ENCODE measurements at places on chromosomes 16 and 17. TPM values are rescaled to one million over a fixed set of nuclear protein-coding genes. Genes with fewer than 3 reads are reported as not detected.

SDR42E2 gene
- polyA plus RNA-seq: 0.21 TPM

FZD2 gene
- polyA plus RNA-seq: 22.5 TPM

USP43 gene
- 4.0 TPM for polyA plus RNA-seq

KRTAP9-4 gene
- polyA plus RNA-seq: not detected

HBM gene
- polyA plus RNA-seq: 3.6 TPM

VAT1L gene
- 5.2 TPM for polyA plus RNA-seq

DNA sequence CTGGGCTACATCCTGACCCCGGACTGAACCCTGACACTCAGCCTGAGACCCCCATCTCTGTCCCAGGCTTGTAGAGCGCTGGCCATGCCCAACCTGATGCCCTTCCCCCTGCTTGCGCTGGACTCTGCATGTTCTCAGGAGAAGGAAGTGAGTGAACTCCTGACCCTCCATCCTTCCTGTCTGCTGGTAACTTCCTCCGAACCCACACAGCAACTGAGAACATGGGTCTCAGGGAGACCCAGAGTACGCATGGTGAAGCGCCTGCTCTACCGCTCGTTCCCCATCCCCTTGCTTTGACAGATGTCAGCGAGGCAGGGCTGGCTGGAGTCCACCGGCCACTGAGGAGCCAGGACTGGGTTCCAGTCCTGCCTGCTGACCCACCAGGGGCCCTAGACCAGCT lies 6.1 kb downstream of the CAMKK1 start:
- no peak for DNase-seq

DNA sequence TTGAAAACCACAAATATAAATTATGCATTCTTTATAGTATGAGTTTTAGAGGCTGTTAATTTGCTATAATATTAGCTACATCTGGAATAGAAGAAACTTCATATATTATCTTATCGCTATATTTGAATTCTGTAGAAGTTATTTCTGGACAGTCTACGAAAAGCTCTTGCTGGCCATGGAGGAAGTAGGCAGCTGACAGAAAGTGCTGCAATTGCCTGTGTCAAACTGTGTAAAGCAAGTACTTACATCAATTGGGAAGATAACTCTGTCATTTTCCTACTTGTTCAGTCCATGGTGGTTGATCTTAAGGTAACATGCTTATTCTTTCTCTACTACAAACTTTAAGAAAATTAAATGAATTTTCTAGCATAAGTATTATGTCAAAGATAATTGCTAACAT lies 96.8 kb downstream of the OMG start:
- no peak for DNase-seq

DNA sequence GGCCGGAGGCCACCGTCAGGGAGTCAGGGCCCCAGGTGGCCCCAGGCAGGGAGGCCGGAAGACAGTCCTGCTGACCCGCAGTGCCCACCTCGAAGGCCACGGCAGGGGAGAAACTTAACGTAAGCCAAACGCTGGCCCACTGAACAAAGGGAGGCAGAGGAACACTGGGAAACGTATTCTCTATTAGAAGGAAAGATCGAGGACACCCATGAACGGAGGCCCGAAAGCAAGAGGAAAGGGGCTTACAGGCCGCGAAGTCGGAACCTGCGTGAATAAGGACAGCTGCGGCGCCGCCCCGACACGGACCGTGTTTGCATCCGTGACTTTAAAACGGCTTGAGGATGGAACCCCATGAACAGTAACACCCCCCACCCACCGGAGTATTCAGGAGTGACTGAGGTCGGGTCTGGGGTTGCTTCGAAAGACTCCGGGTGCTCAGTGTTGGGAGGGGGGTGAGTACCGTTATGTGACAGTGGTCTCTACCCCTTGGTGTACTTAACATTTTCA lies 102.4 kb upstream of the METRNL start:
- peak; percentile 61 for DNase-seq

- no peak for DNase-seq
Observed at GRCh38 chr16:76988526-76988925, 202.5 kb upstream of the MON1B start.

DNA sequence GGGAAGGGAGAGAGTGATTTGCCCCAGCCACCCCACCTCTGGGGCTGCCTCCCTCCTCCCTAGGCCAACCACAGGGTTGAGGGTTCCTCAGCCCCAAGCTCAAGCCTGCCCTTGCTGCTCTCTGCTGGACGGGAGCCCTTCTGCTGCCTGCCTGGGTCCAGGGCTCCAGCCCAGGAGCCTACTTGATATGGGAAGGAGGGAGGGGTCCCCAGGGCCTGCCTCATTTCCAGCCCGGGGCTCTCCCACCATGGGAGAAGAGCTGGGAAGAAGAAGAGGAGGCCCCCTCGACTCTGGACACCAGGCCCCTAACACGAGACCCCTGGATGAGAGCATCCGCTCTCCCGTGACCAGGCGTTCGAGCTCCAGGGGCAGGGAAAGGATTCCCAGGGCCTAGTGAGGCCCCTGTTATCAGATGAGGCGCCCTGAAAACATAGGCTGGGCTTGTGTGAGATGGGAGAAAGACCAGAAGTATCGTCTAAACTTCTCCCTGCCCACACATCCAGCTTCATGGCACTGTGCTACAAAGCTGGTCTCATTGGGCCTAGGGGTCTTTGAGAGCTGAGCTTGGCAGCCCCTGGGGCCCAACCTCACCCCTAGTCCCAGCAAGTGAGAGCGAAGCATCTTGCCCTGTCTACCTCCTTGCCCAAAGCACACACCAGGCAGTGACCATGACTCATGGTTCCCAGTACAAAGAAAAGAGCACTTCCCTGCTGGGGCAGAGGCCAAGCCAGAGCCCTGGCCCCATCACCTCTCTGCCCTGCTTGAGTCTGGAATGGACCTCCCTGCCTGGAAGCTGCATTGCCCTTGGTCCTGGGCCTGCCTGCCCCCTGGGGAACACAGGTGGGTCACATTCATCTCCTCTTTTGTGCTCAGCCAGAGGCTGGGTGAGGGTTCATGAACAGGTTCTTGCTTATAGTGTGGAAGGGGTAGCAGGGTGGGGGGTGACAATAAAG lies 987 bp downstream of the SLC16A5 start:
- DNase-seq: no peak

GRCh38 chr17:37176723-37177122 lies 199.1 kb upstream of the C17orf78 start:
- no peak for DNase-seq

DNA sequence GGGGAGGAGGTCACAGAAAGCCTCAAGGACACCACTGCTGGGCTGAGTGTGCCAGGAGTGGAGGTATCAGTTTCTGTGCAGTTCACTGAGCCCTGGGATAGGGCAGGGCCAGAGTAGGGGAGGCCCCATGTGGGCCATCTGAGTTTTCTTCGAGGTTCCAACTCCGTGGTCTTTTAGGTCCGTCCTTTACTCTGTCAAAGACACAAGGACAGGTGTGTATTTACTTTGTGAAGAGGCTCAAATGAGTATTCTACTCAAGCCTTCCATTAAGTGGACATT lies 59.5 kb downstream of the USP22 start:
- DNase-seq: no peak

GRCh38 chr17:82424001-82424862 lies 5.8 kb upstream of the OGFOD3 start:
- no peak for DNase-seq

GRCh38 chr17:78132767-78133178 lies 2.2 kb downstream of the TMC8 start:
- DNase-seq: no peak

GRCh38 chr16:82197540-82198240 lies 27.7 kb upstream of the MPHOSPH6 start:
- no peak for DNase-seq

GRCh38 chr16:57701759-57702371 lies 7.3 kb downstream of the DRC7 start:
- no peak for DNase-seq

DNA sequence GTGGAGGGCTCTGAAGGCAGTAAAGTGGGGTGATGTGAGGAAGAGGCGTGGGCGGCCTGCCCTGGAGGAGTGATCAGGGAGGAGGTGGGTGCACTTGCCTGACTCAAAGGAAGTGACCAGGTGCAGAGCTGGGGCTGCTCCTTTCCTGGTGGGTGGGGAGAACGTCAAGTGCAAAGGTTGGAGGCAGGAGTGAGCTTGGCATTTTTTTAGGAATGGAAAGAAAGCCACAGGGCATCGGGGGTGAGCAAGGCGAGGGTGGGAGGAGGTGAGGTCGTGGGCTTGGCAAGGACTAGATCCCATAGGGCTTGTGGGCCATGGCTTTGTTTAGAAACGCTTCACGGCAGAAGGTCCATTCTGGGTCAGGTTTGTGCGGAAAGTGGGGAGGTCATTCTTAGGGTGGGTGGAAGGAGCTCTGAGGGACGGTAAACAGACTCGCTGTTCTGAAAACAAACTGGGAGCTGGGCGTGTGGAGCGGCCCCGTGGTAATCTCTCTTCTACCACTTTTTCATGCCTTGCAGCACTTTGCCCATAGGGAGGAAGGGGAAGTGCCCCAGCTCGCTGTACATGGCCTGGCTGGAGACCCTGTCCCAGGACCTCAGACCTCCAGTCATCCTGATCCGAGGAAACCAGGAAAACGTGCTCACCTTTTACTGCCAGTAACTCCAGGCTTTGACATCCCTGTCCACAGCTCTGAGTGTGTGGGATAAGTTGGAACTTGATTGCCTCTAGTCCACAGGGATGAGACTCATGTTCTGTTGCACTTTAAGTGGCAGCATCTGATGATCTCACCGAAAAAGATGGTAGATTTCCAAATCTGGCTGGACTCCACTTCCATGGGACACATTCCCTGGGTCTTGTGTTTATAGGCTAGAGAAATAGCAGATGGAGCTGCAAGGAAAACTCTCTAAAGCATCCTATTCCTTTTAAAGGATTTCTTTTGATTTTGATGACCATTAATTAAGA lies 18.9 kb upstream of the HERPUD1 start:
- DNase-seq: no peak

DNA sequence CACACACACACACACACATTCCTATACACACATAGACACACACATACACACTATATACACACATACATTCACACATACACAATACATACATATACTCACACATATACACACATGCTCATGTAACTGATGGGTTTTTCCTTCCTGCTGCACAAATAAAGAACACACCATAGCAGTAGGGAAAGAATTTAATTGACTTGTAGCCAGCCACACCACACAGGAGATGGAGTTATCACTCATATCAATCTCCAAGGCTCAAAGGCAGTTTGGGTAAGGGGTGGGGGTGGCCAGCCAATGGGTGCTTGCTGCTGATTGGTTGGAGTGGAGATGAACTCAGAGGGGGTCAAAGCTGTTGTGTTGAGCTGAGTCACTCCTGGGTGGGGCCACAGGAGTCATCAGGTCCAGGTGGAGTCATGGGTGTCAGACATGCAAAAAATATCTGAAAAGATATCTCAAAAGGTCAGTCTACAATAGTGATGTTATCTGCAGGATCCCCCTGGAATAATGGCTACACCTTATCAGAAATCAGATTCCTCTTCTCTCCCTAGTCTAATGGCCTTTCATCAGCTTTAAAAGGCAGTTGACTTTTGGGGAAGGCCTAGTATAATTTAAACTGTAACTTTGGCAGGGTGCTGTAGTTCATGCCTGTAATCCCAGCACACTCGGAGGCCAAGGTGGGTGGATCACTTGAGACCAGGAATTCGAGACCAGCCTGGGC lies 46.1 kb downstream of the WSB1 start:
- no peak for DNase-seq

DNA sequence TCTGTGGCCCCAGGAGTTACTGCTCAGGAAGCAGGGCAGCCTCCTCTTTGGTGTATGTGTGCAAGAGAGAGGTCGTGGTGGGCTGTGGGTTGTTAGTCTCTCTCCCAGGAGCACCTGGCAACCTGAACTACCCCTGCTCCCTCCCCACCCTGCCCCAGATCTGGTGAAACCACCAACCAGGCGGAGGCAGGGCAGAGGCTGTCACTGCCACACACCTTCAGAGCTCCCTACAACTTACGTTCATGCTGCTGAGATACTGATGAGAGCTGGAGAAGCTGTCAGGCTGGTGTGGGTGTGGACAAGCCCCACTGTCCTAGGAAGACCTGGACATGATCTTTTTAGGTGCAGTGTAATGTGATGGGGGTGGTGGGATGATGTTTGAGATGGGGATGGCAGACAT lies 24.3 kb downstream of the GOSR2 start:
- DNase-seq: no peak

GRCh38 chr16:8623634-8624033 lies 2.1 kb downstream of the METTL22 start:
- no peak for DNase-seq

GRCh38 chr16:73891129-73891542 lies 405.5 kb upstream of the PSMD7 start:
- no peak for DNase-seq

- DNase-seq: no peak
Observed at GRCh38 chr16:74499114-74499513, 77.8 kb upstream of the CLEC18B start.

DNA sequence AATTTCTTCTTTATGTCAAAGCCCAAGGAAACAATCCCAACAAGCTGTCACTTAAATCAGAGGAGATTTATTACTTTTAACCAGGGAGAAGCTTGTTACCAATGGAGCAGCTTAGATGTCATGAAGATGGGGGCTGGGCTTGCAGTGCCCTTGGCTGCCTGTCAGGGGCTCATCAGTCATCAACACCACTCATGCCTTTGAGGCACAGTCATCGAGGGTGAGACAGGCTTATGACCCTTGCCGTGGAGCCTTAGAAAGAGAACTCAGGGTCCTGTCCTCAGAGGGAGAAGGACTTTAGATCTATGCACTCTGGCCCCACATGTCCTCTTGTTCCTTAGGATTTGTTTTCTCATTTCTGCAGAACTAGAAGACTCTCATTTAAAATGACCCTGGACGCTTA lies 318.3 kb downstream of the CBLN1 start:
- no peak for DNase-seq

DNA sequence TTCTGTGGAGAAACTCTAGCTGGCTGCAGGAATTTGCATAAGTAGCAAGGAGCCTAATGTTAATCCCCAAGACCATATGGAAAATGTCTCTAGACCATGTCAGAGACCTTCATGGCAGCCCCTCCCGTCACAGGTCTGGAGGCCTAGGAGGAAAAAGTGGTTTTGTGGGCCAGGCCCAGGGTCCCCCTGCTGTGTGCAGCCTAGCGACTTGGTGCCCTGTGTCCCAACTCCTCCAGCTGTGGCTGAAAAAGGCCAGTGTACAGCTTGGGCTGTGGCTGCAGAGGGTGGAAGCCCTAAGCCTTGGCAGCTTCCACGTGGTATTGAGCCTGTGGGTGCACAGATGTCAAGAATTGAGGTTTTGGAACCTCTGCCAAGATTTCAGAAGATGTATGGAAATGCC lies 306.9 kb upstream of the CA10 start:
- DNase-seq: no peak

DNA sequence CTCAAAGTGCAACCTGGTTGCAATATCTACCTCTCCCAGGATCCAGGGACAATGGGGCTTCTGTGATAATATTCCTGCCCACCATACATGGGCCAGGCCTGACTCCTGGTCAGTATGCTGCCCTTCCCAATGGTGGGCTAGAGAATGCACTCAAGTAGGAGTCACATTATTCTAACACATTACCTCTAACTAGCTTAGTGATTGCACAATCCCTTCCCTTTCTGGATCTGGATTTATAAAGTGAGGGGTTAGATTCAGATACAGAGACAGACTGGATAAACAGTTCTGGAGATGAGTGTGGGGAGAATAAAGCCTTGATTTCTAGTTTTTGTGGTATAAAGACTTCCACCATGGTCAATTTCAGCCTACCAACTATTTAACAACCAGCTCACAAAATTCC lies 33.0 kb downstream of the LYRM1 start:
- no peak for DNase-seq

- no peak for DNase-seq
Observed at GRCh38 chr16:17491140-17491662, 20.4 kb upstream of the XYLT1 start.
